ENCODE measurements at places on chromosomes 5 and 9.

DNA sequence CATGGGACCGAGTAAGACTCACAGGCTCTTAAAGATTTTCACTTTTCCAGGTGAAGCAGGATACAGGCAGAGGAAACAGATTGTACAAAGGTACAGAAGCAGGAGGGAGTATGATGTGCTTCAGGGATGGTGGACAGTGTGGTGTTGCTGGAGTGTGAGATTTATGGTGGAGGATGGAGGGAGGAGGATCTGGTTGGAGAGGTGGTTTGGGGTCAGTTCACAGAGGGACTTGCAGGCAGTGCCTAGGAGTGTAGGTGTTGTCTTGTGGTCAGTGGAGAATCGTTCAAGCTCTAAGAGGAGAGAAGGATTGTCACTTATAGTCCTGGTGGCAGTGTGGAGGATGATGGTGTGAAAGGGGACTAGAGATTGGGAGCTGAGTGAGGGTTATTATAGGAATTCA, 11.8 kb downstream of the RALGPS1 start:
- no peak for DNase-seq

DNA sequence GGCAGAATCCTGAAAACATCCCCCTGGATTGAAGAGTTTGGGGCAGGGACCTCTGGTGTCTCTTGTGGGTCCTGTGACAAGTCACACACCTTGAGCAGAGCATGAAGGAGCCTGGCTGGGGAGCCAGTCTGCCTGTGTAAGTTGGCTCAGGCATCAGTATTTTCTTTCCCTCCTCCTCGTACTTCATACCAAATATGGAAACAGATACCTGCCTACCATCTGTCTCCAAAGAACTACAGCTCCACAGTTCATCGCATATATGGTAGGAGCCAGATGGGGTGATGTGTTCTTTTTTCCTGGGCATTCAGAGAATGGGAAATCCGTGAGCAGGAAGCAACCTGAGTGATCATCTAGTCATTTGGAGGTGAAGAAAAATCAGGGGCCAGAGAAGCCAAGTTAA, 177.3 kb upstream of the RAD23B start:
- DNase-seq, result no peak

DNA sequence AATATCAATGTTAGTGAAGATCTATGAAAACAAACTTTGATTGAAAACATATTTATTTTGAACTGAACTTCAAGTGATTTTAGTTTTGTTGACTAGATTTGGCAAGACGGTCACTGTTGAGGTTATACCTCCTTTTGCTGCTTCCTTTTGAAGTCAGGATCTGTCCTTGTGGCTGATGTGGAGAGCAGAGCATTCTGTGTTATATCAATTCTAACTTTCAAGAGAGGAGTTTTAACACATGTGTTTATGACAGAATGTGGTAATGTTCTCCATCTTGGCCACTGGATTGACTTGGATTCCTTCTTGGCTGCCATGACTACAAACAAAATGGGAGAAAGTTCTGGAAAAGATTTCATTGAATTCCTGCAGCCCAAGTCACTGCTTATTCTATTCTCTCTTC, 104.0 kb upstream of the ACTBL2 start:
- no peak for DNase-seq

GRCh38 chr5:40743771-40744170, 12.0 kb downstream of the TTC33 start:
- no peak for DNase-seq

DNA sequence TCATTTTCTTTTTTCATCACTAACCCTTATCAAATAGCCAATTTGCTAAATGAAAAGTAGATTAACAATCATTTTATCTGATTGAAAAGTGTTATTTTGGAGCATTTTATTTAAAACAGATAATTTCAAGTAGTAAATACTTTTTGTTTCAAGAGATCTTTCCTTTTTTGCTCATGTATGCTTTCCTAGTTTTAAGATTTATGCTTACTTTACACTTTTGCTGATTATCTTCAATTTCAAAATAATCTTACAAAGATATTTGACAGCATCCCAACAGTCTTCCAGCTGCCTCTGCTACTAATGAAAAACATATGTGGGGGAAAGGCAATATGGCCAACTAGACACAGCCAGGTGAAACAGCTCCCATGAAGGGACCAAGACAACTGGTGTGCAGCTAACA, 1027.3 kb upstream of the CDH9 start:
- no peak for DNase-seq

GRCh38 chr5:14453481-14453880, 128.1 kb upstream of the OTULINL start:
- no peak for DNase-seq

Measured in activated T-cell treated with anti-CD3 and anti-CD28 coated beads for 48 hours (primary cell).